Aorta (tissue), 5 donors: ENCODE measurements at places on chromosomes 12 and 14. TPM values are rescaled to one million over a fixed set of nuclear protein-coding genes. Genes with fewer than 3 reads are reported as not detected.

GRCh38 chr12:15244341-15244740 lies 23.1 kb upstream of the RERG start:
- DNase-seq = no peak

The KLHL33 gene
- total RNA-seq = 0.39 TPM

DNA sequence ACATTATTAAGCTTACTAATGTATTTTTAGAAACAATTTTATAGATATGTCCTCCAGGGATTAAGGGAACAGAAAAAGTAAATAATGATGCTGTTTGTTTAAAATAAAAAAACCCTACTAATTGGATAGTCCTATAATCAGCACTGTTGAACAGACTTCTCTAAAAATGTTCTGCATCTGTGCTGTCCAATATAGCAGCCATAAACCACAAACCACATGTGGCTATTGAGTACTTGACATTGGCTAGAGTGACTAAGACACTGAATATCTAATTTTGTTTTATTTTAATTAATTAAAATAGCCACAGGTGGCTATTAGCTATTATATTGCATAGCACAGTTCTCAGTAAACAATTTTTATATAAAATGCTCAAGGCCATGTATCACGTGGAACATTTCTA lies 210.4 kb downstream of the DPY19L2 start:
- DNase-seq = no peak

- no peak for DNase-seq
Measured at GRCh38 chr14:103091883-103092222, 2.7 kb upstream of the EXOC3L4 start.

DNA sequence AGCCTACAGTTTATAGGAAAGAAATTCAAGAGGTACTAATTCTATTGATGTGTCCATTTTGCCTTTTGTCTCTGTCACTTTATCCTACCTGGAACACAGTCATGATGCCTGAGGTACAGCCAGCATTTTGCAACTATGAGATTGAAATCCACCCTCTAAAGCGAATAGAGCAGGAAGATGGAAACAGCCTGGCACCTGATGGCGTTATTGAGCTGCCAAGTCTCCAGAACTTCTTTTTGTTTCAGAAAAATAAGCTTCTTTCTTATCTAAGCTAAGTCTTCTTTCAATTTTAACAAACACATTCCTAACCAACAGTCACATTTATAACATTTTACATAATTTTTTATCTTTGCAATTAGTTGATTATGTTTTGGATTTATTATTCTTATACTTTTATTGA lies 182.1 kb downstream of the PAWR start:
- no peak for DNase-seq

- no peak for DNase-seq
Measured at GRCh38 chr14:75820761-75821160, 159.7 kb downstream of the TTLL5 start.
